ENCODE measurements at places on chromosomes 5 and 9. TPM values are rescaled to one million over a fixed set of nuclear protein-coding genes. Genes with fewer than 3 reads are reported as not detected.

DNA sequence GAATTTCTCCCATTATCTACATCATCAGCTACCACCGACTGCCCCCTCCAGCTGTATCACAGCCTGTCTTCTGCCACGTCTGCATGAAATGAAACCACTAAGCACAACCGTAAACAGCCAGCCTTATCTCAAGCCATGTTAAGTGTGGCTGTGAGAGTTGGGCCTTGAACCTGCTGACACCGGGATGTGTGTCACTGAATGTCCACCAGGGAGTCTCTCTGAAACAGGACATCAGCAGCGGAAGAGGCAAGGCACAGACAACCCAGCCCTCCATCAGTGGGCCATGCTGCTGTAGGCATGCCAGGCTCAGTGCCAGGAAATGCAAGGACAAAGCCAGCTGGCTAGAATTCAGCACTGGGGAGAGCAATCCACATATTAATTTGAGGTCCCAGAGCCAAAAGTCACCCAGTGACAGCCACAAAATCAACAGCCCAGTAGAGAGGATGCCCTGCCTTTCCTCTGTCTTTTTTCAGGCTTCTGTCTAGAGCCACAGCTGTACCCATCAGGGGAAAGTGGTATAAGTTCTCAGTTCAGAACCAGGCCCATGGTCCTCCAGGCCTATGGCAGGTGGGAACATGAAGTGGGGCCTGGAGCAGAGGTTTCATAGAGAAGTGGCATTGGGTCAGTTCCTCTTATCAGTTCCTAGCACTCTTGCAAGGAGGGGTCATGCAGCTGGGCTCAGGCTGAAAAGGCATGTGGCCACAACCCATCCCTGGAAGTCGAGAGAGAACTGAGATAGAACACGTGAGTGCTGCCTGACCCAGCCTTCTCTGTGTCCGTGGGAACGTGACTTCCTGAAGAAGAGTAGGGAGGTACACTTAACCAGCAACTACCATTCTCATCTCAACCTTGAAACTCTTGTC lies 199.4 kb downstream of the ESM1 start:
- peak; percentile 24 for DNase-seq
- peak overlapping the region; percentile 51 for H3K27ac ChIP-seq
- H3K36me3 ChIP-seq, result no peaks in the 10 kb centered on the region

DNA sequence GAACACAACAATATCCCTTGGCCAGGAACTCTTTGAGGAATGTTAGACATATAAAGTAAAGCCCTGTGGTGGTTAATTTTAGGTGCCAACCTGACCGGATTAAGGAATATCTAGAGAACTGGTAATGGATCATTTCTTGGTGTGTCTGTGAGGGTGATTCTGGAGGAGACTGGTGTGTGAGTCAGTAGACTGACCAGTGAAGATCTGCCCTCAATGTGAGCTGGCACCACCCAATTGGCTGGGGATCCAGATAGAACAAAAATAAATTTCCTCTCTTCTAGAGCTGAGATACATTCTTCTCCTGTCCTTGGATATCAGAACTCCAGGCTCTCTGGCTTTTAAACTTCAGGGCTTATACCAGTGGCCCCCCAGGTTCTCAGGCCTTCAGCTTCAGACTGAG lies 56.2 kb upstream of the TNPO1 start:
- H3K27me3 ChIP-seq, result no peaks in the 10 kb centered on the region
- no peak overlapping the region for H3K27ac ChIP-seq
- no peaks in the 10 kb centered on the region for H3K4me1 ChIP-seq
- DNase-seq, result no peak
- no peak overlapping the region for H3K4me3 ChIP-seq
- H3K36me3 ChIP-seq, result no peaks in the 10 kb centered on the region

DNA sequence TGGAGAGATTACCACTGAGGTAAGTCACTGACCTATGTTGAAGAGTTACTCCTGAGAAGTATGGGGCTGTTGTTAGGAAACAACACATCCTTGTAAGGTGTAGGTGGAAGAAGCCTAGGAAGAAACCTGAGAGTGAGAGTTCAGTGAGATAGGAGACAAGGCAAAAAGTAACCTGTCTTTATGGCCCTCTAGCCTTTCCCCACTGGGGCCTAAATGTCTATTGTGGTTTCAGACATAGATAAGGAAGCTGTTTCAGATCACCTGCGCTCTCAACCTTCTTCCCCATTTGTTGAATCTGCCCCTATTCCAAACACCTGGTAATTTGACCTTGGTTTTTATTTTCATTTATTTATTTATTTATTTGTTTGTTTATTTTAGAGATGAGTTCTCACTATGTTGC lies 397.1 kb upstream of the RORB start:
- H3K27ac ChIP-seq, result no peak overlapping the region
- no peaks in the 10 kb centered on the region for H3K36me3 ChIP-seq
- no peak overlapping the region for H3K4me3 ChIP-seq

- no peaks in the 10 kb centered on the region for H3K27me3 ChIP-seq
- DNase-seq, result no peak
- H3K27ac ChIP-seq, result no peak overlapping the region
- no peak overlapping the region for H3K4me3 ChIP-seq
- H3K4me1 ChIP-seq, result no peaks in the 10 kb centered on the region
Observed at GRCh38 chr5:133230823-133231578, 179.2 kb downstream of the HSPA4 start.

DNA sequence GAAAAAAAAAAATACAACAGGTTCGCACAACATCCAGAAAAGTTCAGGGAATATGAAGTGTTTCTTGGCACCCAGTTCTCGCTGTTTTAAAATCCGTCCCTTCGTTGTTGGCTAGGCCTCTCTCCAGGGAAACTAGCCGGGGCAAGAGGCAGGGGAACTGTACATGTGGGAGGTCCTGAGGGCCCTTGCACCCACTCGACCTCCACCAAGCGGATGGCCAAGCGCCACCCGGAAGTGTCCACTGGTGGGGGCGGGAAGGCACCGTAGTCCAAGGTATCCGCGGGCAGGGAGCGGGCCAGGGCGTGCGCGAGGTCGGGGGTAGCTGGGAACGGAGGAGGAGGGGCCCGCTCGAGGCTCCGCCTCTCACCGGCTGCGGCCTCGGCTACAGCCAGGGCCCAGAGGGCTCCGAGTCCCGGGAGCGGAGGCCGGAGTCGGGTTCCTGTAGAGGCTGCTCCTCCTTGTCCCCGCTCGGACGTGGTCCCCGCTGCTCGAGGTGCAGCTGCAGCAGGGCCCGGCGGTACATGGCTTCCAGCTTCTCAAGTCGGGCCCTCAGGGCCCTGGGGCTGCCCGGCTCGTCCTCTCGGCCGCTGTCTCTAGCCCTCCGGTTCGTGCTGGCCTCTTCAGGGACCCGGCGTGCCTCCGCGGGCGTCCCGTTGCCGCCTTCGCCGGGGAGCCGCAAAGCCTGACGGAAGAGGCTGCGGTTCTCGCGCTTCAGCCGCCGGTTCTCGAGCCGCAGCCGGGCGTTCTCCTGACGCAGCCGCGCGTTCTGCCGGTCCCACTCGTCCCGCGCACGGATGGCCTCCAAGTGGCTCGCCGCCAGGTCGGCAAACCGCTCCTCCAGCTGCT lies 720 bp downstream of the TUSC1 start:
- H3K27ac ChIP-seq, result peak overlapping the region; percentile 99
- peaks cover 21% of the 10 kb centered on the region for H3K4me1 ChIP-seq
- peak; percentile 65 for DNase-seq
- no peaks in the 10 kb centered on the region for H3K36me3 ChIP-seq

SLC2A6 gene
- 8.8 TPM for total RNA-seq
